Calu3 (cell line): ENCODE measurements at places on chromosomes 12 and 14. TPM values are rescaled to one million over a fixed set of nuclear protein-coding genes. Genes with fewer than 3 reads are reported as not detected.
A peak's percentile ranks its signal among the peaks of the same experiment; 100 is the strongest.

- no peaks in the 10 kb centered on the region for H3K27me3 ChIP-seq
- no peak for DNase-seq
- no peaks in the 10 kb centered on the region for H3K4me1 ChIP-seq
- no peak overlapping the region for H3K27ac ChIP-seq
- no peaks in the 10 kb centered on the region for H3K36me3 ChIP-seq
Observed at GRCh38 chr14:38583471-38583870, 327.6 kb upstream of the CLEC14A start.

DNA sequence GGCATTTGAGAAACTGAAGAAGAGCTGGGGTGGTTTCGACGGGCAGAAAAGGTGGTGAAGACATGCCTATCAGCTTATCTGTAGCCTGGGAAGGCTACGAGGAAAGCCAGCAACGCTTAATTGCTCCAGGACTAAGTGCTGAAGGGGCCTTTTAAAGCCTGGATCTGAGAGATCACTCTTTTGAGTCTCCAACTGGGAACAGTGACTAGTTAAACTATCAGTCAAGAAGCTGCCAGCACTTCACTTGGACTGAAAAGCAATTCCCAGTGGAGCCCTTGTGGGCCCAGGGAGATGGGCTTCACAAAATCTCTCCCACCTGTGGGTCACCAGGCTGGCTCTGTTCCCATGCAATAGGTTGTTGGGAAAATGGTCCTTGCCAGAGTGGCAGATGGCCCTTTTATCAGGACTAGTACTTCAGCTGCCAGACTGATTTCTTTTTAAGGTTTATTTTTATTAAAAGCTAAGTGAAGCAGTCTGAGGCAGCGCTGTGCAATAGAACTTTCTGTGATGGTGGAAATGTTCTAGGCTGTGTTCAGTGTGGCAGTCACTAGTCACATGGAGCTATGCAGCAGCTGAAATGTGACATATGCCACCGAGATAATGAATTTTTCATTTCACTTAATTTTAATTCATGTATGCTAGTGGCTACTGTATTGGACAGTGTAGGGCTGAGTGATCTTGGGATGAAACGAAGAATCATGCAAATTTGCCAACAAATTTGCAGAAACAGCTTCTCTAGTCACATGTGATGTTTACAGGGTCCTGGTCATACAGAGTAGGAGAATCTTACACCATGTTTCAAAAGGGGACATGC is 276.8 kb downstream of the PCNX1 start:
- no peaks in the 10 kb centered on the region for H3K27me3 ChIP-seq
- no peak for DNase-seq
- no peaks in the 10 kb centered on the region for H3K36me3 ChIP-seq

GRCh38 chr12:53289891-53290290 is 5.5 kb upstream of the PFDN5 start:
- no peak for DNase-seq
- H3K27ac ChIP-seq = no peak overlapping the region
- H3K27me3 ChIP-seq = no peaks in the 10 kb centered on the region
- no peaks in the 10 kb centered on the region for H3K4me1 ChIP-seq
- H3K36me3 ChIP-seq = peaks cover 18% of the 10 kb centered on the region

DNA sequence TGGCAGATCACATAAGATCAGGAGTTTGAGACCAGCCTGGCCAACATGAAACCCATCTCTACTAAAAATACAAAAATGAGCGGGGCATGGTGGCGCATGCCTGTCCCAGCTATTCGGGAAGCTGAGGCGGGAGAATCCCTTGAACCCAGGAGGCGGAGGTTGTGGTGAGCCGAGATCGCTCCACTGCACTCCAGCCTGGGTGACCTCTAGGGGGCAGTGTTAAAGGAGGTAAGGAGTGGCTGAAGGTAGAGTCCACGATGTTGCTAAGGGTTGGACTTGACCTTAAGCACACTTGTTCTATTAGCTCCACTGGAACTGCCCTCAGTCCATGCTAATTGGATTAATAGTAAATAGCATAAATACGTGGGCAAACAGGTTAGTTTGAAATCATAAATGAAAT is 62.4 kb upstream of the PSMC1 start:
- H3K4me3 ChIP-seq = no peak overlapping the region
- peaks cover 42% of the 10 kb centered on the region for H3K27me3 ChIP-seq
- H3K27ac ChIP-seq = no peak overlapping the region
- peak; percentile 21 for DNase-seq

The FAM181A gene
- total RNA-seq = not detected in 2 replicates

DNA sequence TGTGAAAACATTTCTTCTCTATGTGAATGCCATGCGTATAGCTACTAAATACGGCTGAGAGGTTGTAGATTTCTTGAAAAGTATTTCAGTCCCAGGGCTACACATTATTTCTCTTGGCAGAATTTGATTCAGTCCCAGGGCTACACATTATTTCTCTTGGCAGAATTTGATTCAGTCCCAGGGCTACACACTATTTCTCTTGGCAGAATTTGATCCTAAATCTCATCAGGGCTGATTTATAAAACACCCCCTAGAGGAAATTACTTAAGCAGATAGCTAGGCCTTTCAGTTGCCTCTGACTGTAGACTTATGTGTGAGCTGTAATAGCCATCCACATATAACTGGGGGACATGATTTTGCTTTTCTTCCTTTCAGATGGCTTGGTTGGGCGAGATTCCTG is 50.4 kb downstream of the AK7 start:
- DNase-seq = no peak
- no peaks in the 10 kb centered on the region for H3K4me1 ChIP-seq
- no peak overlapping the region for H3K27ac ChIP-seq
- no peaks in the 10 kb centered on the region for H3K27me3 ChIP-seq

DNA sequence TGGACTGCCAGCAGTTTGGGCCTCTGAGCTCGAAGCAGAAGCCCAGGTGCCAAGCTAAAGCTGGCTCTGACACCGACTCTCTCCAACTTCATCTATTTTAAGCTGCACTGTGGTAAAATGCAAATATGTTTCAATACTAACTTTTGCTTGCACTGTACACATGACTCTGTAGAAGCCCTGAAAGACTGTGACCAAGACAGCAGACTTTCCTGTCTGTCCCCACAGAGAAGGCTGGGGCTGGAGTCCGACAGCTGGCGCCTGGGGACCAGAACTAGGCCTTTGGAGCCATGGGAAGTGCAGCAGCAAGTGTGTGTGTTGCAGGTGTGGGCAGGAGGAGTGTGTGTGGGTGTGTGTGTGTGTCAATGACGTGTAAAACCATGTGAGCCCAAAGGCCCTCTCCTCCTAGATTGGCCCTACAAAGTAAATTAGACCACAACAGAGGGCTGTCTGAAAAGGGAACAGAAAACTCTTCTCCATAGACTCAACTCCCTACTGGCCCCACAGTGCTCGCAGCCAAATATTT is 16.4 kb upstream of the RAB35 start:
- H3K4me1 ChIP-seq = no peaks in the 10 kb centered on the region
- H3K4me3 ChIP-seq = no peak overlapping the region
- H3K27me3 ChIP-seq = no peaks in the 10 kb centered on the region
- H3K27ac ChIP-seq = no peak overlapping the region
- DNase-seq = no peak

DNA sequence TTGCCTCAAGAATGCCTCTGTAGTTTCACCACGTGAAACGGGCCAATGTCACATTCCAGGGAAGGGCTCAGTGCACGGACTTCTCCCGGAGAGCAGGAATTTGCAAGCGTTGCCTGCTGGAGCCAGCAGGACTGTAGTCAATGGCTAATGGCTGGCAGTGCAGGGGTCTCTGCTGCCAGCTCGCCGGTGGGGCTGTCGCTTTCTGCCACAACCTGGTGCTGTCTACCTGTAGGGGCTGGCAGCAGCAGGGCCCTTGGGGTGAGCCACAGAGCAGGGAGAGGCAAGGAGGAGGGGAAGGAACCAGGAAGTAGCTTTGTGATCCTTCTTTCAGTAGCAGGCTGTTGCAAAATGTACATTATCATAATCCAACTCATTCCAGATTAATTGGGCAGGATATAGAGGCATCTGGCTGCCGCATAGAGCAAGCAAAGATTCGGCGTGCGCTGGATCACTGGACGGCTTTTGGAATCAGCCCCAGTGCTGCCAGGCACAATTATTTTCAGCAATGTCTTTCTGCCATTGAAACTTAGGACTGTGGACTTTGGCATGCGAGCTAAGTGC is 114.1 kb downstream of the PAPOLA start:
- H3K4me3 ChIP-seq = no peak overlapping the region
- H3K27me3 ChIP-seq = peaks cover 76% of the 10 kb centered on the region
- no peaks in the 10 kb centered on the region for H3K4me1 ChIP-seq
- H3K27ac ChIP-seq = no peak overlapping the region
- peaks cover 7% of the 10 kb centered on the region for H3K36me3 ChIP-seq

- peaks cover 14% of the 10 kb centered on the region for H3K4me1 ChIP-seq
- peaks cover 27% of the 10 kb centered on the region for H3K36me3 ChIP-seq
- no peak overlapping the region for H3K4me3 ChIP-seq
- peak; percentile 56 for DNase-seq
- no peak overlapping the region for H3K27ac ChIP-seq
Observed at GRCh38 chr12:50088577-50089335, 3.6 kb downstream of the SMARCD1 start.

GRCh38 chr12:14846876-14847580 is 3.7 kb upstream of the ART4 start:
- no peak for DNase-seq
- no peak overlapping the region for H3K4me3 ChIP-seq

GRCh38 chr12:79006306-79006705 is 141.7 kb downstream of the SYT1 start:
- DNase-seq = no peak
- no peaks in the 10 kb centered on the region for H3K27me3 ChIP-seq
- no peak overlapping the region for H3K27ac ChIP-seq
- no peak overlapping the region for H3K4me3 ChIP-seq
- H3K4me1 ChIP-seq = no peaks in the 10 kb centered on the region
- no peaks in the 10 kb centered on the region for H3K36me3 ChIP-seq

DNA sequence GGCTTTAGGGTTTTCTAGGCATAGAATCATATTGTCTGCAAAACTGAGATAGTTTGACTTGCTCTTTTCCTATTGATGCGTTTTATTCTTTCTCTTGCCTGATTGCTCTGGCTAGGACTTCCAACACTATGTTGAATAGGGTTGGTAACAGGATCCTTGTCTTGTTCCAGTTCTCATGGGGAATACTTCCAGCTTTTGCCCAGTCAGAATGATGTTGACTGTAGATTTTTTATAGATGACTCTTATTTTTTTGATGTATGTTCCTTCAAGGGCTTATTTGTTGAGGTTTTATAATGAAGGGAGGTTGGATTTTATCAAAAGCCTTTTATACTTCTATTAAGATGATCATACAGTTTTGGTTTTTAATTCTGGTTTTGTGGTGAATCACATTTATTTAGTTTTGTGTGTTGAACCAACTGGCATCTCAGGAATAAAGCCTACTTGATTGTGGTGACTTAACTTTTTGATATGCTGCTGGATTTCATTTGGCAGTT is 478.2 kb downstream of the TMEM117 start:
- H3K27me3 ChIP-seq = no peaks in the 10 kb centered on the region
- H3K4me1 ChIP-seq = no peaks in the 10 kb centered on the region
- H3K36me3 ChIP-seq = no peaks in the 10 kb centered on the region
- no peak overlapping the region for H3K4me3 ChIP-seq
- no peak for DNase-seq

DNA sequence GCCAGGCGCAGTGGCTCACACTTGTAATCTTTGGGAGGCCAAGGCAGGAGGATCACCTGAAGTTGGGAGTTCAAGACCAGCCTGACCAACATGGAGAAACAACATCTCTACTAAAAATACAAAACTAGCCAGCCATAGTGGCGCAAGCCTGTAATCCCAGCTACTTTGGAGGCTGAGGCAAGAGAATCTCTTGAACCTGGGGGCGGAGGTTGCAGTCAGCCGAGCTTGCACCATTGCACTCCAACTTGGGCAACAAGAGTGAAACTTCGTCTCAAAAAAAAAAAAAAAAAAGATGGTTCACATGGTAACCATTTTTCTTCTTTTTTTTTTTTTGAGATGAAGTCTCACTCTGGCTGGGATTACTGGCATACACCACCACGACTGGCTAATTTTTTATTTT is 35.3 kb downstream of the SLC2A14 start:
- H3K27me3 ChIP-seq = peaks cover 27% of the 10 kb centered on the region
- DNase-seq = no peak
- H3K27ac ChIP-seq = no peak overlapping the region
- no peak overlapping the region for H3K4me3 ChIP-seq

The HEATR5A gene
- 28.9 and 31.3 TPM in 2 replicates for total RNA-seq

DNA sequence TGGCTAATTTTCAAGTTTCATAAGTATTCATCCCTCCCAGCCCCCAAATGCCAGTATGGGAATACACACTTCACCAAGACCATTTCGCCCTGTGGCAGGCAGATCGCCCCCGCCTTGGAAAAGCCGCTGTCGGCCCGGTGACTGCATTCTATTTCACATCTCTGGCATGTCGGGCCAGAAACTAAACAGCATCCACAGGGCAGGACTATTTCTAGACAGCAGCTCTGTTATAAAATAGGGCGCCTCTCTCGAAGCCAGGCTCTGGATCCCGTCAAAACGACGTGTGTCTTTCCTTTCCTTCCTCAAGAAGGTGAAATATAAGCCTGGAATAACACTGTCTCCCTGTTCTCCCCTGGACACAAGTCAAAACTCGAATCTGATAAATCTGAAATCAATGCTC is 56.8 kb downstream of the GSC start:
- H3K36me3 ChIP-seq = no peaks in the 10 kb centered on the region
- no peak overlapping the region for H3K4me3 ChIP-seq
- H3K27ac ChIP-seq = no peak overlapping the region
- H3K27me3 ChIP-seq = peaks cover 55% of the 10 kb centered on the region
- no peaks in the 10 kb centered on the region for H3K4me1 ChIP-seq

DNA sequence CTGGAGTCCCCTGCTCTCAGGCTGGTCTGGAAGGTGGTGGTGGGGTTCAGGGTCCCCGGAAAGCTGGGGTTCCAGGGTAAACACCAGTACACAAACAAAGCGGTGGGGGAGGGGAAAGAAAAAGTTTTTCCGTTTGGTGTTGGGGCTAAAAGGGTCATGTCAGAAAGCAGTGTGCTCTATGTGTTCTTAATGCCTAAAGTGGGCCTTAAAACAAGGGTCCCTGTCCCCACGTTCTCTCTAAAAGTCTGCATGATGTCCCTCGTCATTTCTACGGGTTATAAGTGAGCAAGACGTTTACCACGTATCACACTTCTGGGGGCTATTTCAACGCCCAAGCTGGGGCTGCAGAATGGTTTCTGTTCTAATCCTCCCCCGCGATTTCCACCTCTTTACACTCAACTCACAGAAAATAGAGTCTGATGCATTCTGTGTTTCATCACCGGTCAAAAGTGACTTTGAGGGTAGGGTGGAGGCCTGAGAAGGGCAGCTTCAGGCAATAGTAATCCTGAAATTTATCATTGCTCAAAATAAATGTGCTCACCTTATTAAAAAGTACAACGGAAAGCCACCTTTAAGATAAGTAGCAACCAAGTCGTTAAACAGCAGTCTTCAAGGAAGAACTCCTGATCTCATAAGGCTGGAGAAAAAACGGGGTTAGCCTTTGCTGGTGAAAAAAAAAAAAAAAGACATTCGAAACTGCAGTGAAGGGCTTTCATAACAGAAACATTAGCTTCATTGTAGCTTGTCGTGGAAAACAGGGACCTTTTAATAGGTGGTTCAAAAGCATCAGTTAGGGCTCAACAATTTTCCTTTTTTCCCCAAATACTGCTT is 63.9 kb upstream of the PTGR2 start:
- peak overlapping the region; percentile 75 for H3K27ac ChIP-seq
- peaks cover 26% of the 10 kb centered on the region for H3K4me1 ChIP-seq
- peaks cover 28% of the 10 kb centered on the region for H3K36me3 ChIP-seq

DNA sequence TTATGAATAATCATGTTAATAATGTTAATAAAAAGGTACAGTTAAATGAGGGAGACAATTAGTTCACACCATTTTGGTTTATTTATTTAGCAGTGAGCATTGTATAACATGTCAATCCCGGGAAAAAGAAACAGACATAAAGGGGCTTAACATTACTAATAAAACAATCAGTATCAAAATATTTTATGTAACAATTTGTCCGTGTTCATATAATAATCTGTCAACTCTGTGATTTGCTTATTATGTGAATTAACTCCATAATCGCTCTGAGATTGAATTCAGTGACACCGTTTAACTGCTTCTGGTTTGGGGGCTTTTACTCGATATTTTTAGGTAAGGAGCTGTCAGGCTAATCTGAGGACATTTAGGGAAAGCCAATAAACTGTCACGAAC is 95.8 kb upstream of the HMGA2 start:
- no peak for DNase-seq
- peaks cover 7% of the 10 kb centered on the region for H3K36me3 ChIP-seq
